ENCODE measurements at places on chromosomes 7 and 10.

DNA sequence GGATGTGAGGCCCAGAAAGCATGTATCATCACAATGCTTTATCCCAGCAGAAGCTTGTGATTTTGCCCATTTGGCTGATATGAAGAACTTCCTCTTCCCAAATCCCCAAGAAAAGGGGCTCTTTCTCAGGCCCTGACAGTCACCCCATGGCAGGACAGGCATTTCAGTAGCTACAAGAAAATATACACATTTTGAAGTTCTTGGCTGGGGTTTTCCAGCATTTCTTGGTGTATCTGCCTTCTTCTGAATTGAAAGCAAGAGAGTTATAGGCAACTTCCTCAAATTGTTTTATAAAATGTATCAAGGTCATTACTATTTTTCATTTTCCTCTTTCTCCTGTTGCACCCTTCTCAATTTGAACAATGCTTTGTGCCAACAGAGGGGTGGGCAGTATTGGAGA is 63.3 kb upstream of the PDLIM1 start:
- no peak for DNase-seq

DNA sequence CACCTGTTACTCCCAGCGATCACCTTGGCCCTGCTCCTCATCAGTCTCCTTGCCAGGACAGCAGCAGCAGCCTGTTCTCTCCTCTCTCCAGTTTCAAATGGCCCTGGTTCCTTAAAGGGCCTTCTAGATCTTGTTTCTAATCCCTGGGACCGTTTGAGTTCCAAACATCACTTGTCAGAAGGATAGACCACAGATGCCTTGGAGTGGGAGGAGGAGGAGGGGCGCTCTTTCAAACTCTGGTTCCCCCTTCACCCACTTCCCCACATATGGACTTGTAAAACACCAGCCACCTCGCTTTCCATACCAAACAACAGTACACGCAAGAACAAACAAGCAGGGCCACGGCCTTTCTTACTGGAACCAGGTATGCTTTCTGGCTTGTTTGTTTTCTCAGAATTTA is 104.8 kb downstream of the PLXNA4 start:
- DNase-seq: no peak

- DNase-seq: no peak
Measured at GRCh38 chr10:86030312-86030711, 336.3 kb downstream of the GRID1 start.

DNA sequence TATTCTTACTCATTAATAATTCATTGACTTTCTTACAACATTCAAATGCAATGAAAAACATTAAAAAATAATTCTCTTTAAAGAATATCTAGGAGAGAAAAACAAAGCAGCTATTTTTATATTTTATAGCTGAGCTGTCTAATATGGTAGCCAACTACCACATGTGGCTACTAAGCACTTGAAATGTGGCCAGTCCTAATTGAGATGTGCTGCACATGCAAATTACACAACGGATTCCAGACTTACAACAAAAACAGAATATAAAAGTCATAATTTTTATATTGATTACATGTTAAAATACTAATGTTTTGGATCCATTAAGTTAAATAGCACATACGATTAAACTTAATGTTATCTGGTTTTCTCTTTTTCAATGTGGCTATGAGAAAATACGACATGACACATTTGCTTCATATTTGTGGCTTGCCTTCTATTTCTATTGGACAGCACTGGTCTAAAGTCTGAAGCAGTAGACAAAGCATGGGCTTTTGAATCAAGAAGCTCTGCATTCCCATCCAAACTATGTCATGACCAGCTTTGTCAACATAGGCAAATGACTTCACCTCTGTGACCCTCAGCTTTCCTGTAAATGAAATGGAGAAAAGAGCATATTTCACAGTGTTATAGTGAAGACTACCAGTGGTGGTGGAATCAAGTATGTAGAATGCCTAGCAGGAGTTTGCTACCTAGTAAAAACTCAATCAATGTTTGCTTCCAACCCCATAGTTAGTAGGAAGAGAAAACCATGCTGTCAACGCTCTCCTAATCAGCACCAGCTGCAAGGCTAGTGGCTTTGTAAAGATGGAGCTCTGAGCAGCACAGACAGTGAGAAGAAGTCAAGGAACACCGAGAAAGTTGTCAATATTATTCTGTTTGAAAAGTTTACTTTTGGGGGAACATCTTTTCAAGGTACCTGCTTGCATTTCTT is 37.1 kb upstream of the GDF10 start:
- no peak for DNase-seq

GRCh38 chr10:126730856-126731609 is 60.5 kb upstream of the C10orf90 start:
- no peak for DNase-seq

DNA sequence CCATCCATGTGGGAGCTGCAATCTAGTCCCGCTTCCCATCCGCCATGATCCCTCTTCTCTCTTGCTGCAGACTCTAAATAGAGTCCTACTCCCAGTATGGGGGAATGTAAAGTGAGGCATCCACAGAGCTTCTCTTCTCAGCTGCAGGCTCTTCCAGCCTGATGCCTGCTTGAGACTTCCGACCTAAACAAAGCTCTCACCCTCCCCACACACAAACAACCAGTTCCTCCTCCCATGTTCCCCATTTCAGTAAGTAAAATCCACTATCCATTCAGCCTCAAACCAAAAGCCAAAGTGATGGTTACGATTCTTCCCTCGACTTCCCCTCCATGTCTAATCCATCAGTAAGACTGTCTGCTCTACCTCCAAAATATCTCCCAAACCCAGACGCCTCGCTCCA is 108.2 kb upstream of the NFE2L3 start:
- DNase-seq: no peak

DNA sequence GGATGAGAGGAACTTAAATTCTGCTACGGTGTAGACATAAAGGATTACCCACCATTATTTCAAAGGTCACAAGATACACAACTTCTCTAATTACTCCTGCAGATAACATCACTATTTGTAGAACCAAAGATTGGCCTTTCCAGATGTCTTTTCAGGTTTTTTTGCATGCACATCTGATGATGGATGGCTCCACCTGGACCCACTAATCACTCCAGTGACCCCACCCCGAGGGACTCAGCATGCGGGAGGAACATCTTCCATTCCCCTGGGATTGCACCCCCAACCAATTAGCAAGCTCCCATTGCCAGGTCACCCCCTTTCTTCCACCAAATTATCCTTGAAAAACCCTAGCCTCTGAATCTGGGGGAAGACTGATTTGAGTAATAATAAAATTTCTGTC is 608.9 kb downstream of the CNTNAP2 start:
- DNase-seq: no peak

- no peak for DNase-seq
Measured at GRCh38 chr7:101875283-101875846, 57.9 kb downstream of the CUX1 start.

DNA sequence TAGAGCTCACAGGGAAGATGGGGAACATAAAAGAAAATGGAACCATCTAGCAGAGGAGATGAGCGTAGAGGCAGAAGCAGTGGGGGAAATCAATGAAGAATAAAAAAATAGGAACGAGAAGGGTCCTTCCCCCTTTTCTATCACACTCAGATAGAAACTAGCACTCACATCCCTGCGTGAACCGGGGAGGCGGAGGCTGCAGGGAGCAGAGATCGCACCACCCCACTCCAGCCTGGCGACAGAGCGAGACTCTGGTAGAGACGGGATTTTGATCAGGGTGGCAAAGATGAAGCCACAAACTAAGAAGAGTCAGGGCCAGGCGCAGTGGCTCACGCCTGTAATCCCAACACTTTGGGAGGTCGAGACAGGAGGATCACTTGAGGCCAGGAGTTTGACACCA is 64.7 kb upstream of the ECHDC3 start:
- no peak for DNase-seq

DNA sequence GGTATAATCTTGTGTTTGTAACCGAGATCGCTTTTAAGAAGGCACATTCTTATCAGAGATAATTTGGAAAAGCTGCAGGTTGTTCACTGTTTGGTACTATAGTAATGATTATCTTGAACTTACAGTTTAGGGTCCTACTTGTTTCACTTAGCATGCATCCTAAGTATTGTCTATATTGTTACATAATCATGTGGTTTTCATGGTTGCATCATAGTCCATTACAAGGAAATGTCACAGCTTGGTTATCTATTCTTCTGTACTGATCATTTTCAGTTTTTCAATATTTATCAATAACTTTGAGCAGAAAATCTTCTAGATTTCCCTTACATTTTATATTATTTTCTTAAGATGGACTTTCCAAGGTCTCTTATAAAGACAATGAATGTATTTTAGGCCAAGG is 116.3 kb downstream of the PLPP4 start:
- DNase-seq: no peak

- DNase-seq: no peak
Measured at GRCh38 chr10:13631594-13631993, 44.8 kb downstream of the PRPF18 start.

DNA sequence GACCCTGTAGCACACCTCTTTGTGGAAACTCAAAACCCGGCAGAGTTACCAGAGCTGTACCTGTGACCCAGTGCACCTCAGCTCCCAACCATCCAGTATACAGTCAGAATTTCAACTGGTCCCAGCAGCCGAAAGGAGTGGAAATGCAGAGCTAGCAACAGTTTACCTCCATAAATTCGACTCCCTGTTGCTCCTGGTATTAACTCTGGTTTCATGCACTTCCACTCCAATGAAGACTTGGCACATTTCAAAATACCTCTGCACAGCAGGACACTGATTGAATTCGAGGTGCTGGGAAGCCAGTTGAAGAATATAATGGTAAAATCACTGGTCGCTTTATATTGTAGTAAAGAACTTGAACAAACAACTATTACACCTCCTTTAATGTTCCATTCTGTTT is 17.9 kb upstream of the TIAL1 start:
- no peak for DNase-seq

- no peak for DNase-seq
Measured at GRCh38 chr10:113454341-113455061, 98.4 kb upstream of the HABP2 start.

GRCh38 chr7:154451480-154452457 is 399.6 kb downstream of the DPP6 start:
- no peak for DNase-seq

DNA sequence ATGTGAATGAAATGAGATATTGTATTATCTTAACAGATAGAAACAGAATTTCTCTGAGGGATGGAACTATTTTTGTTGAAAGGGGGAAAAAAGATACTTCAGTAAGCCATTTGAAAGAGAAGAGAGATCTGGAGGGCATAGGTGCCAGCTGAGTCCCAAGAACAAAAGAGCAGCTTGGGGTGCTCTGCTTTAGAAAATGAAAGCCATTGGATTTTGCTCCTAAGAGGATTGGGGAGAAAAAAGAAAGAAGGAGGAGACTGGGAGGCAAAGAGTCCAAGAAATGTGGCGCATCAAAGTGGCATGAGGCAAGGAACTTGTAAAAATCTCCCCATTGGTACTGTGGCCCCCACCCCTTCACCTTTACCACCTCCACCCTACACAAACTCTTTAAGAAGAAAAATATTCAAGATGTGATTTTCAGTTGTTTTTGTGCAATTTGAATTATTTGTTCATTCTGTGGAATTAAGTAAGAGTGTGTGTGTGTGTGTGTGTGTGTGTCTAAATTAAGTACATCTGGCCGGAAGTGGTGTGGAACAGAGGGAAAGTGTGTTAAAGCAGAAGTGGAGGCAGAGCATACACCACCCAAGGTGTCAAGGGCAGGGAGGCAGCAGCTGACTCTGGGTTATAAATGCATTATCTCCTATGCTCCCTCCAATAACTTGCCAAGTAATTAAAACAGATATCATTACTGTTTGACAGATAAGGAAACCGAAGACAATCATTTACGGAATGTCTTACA is 9.9 kb upstream of the GNAI1 start:
- no peak for DNase-seq

DNA sequence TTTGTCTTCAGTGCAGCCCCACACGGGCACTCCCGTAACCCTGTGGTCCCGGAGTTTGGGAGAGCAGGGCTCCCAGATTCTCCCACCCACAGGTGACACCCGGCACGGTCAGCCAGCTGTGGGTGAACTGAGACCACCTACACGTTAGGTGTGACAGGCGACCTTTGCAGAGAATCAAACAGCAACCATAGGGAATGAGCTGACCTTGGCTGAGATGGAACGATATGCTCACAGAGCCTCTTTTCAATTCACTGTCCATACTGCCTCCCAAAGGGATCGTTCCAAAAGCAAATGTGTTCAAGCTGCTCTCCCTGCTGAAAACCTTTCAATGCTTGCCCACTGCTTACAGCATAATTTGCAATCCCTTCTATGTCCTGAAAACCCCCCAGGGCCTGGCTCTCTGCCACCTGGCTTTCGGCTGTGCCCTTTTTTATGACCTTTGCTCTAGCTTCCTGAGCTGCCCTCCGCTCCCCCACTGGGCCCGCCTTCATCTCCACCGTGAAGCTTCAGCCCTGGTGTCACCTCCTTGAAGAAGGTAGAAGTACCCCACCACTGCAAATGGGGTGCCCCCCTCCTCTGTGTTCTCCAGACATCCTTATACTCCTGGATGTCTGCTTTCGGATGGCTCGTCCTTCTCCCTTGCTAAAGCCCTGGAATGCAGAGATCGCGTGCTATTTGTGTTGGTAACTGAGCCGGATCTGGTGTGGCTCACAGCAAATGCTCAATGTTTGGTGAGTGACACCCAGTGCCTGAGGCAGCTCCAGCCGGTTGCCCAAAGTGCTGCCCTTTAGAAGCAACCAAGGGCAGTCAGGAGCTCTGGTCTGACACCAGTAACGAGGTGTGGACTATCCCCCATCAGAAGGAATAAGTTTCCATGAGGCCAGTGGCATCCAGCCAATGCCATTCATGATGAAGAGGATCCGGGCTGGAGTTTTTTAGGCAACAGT is 90.4 kb downstream of the KIAA1549 start:
- DNase-seq: no peak

GRCh38 chr10:114647545-114648138 is 10.4 kb downstream of the ABLIM1 start:
- DNase-seq: no peak

DNA sequence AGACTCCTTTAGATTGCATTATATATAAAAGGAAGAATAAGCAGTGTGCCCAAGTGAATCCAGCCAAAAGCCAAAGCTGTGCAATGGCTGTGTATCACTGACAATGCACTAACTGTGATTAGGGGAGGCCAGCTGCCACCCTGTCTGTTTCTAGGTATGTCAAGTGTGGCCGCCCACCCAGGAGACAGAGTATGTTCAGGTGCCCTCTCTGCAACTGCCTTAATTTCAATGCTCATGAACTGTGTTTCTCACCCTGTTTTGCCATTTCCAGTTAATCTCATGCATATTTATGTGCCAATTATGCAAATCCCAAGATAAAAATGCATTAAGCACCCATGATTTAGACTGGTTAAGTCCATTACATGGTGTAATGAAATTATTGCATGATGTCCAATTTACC is 159.4 kb downstream of the FRMD4A start:
- no peak for DNase-seq
